ENCODE measurements at places on chromosomes 16 and 17.

DNA sequence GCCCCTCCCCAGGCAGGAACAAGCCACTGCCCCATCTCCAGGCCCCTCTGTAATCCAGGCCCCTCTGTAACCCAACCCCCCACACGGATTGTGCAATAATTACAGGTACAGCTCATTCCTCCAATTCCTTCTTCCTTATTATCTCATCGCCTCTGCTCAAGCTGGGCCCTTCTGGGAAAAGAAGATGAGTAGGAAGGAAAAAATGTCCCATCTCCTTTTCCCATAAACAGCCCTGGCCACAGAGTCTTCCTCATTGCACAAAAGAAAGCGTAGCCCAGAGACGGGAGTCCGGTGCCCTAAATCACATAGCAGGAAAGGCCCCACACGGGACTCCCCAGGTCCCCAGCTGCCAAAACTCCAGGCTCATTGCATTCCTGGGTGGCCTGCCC, 3.6 kb upstream of the LITAFD start:
- DNase-seq = no peak

- no peak for DNase-seq
These were observed 134.5 kb downstream of the MRTFB start for GRCh38 chr16:14205666-14206065.

- no peak for DNase-seq
These were observed 90.8 kb downstream of the TBC1D16 start for GRCh38 chr17:79944821-79945391.

DNA sequence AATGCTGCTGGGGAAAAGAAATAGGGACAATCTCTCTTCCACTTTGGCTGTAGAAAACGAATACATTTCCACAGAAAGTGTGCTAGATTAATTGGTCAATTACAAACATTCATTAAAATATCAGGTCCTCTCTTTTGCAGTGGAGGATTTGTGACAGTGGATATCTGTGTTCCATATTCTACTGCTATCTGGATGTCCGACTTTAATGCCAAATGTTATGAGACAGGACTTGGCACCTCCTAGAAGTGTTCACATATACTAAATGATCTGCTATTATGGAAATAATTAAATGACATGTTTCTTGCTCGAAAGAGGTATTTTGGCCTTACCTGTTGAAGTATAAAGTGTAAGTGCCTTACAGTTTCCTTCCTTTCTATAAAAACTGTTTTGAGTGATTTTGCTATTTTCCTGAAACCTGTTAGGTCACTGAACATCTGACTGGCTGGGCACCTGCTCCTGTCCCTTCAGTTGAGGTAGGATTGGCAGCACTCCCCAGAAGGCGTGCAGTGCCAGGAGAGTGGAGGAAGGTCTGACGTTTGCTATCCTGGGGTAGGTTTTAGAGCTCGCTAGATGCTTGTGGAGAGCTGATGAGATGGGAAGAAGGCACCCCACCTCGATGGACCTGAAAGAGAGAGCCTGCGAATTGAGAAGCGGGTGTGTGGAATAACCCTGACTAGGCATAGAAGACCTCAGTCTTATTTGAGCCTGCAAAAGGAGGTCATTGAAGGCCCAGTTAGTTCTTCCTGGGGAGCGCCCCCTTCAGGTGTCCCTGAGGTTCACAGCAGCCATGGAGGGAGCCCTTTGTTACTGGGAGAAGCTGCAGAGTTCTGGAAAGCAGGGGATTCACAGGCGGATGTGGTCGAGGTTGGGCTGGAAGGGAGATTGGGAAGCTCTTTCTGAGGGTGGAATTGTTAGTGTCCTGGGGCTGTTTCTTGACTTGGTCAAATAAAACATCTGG, 159.4 kb upstream of the ZNF267 start:
- no peak for DNase-seq

- DNase-seq = no peak
These were observed 66.9 kb downstream of the SKAP1 start for GRCh38 chr17:48363161-48363560.

DNA sequence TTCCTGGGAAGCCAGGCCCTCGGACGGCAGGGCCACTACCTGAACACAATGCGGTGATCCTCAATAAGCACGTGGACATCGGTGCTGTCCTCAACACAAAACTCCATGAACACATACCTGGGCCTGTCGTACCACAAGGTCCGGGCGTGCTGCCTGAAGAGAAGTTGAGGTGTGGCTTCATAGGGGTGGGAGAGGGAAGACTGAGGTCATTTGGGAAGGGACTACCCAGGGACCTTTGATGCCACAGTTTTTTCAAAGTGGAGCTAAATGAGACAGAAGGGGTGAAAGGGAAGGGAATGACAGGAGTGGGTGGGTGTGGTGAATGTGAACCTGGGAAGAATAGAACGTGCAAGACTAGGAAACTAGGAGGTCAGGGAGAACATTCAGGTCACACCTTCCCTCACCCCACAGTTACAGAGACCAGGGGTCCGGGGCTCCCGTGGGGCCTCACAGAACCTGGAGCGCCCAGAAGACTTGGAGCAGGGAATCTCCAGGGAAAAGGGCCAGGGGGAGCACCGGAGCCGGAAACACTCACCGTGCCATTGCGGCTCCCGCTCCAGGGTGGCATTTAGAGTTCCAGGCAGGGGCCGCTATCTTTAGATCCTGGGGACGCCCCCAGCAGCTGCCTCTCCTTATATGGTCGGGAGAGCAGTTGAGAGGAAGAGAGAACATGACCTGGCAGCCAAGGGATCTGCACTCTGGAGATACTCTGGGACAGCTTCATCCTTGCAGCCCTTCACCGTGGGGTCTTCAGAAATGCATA, at the start of gene PTGES3L:
PTGES3L (minus strand) TSS at position 570 of the 763 bp plus-strand sequence; CDS start at position 543, 27 bp downstream.
- DNase-seq = no peak

- DNase-seq = no peak
These were observed 31.4 kb downstream of the BANP start for GRCh38 chr16:87982581-87983041.

DNA sequence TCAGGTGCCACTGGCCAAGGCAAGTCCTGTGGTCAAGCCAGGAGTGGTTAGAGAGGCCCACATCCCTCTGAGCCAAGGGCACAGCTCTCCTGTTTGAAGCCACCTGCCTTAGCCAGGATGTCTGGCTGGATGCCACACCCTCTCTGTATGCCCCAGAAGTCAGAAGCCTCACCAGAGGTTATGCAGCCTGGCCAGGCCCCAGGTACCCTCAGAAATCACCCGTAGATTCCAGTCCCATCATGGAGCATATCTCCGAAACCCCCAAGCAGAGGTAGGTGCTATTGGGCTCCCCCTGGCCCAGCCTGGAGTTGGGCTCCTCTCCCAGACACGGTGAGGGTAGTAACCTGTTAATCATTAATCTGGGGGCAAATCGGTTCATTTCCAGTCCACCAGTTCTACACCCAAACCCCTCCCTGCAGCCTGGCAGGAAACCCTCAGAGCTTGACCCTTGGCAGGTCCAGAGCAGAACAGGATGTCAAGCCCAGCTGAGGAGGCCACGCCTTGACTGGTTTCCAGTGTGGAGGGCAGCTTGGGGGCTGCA, 60.6 kb upstream of the TMEM97 start:
- DNase-seq = no peak

GRCh38 chr16:74582970-74583369, 23.9 kb downstream of the GLG1 start:
- DNase-seq = no peak
